GM18507 (cell line): ENCODE measurements at places on chromosomes 12 and 14.

DNA sequence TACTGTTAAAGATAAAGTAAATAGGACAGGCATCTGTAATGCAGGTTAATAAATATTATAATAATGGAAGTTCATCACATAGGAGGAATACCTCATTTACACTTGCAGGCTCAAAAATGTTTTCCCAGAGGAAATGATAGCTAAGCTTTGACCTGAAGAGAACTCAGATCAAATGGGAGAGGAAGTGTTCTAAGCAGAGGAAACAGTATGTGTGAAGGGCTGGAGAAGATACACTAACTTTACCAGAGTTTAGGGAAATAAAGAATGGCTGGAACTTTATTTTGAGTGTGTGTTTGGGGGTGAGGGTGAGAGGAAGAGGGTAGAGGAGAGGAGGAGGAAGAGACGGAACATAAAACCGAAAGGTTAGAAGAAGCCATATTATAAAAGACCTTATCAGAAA is 34.0 kb upstream of the AP4S1 start:
- DNase-seq: no peak

DNA sequence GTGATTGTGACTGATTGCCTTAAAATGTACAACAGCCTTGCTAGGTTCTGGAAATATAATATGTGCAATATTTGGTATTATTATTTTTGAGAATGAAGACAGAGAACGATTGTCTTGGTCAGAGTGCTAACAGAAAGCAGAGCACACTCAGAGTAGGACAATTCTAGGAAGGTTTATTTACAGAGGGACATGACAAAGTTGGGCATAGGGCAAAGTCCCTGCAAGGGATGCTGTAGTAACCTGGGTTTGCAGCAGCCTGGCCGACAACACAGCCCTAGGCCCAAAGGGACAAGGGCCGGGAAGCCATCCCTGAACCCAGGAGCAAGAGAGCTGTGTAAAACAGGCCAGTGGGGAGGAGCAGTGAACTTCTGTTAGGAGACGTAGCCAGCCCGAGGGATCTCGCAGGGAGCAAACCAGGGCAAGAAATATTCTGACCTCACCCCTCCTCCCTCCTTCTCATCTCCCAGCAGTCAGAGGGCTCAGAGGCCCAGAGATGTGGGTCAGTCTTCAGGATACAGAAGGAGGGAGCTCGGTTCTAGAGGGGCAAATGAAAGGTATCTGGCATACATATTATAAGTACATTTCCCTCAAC is 51.0 kb upstream of the FERMT2 start:
- no peak for DNase-seq

DNA sequence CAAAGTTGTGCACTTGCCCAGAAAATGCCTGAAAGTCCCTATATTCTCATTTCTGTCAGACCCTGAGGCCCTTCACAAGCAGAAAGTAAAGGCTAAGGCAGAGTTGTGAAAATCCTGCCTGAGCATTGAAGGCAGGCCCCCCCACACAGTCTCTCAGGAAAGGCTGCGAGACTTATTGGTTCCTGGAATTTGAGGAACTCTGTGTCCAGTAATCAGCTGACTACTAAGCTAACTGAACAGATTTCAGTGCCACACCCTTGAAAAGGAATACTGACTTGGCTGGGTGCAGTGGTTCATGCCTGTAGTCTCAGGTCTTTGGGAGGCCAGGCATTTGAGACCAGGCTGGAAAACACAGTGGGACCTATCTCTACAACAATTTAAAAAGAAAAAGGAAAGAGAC is 21.1 kb upstream of the PPP2R5E start:
- DNase-seq: no peak

- DNase-seq: peak; percentile 3
Observed at GRCh38 chr12:106841510-106842302, 67.2 kb downstream of the RIC8B start.

DNA sequence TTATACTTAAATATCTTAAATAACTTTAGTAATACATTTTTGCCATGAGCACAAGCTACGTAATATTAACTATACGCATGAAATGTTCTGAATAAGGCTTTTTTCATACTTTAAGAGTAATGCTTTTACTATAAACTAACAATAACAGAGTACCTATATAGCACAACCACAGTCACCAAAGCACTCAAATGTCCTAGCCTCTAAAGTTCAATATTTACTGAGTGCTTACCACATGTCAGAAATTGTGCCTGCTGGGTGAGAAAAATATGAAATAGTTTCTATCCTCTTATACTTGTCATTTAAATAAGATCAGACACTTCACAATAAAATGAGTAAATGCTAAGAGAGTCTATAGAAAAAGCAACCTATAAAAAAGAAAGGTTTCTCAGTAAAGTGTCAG is 83.1 kb downstream of the SH2B3 start:
- no peak for DNase-seq

GRCh38 chr12:129662234-129662633 is 241.6 kb downstream of the TMEM132D start:
- DNase-seq: no peak
